ENCODE measurements at places on chromosomes 7 and 10.

DNA sequence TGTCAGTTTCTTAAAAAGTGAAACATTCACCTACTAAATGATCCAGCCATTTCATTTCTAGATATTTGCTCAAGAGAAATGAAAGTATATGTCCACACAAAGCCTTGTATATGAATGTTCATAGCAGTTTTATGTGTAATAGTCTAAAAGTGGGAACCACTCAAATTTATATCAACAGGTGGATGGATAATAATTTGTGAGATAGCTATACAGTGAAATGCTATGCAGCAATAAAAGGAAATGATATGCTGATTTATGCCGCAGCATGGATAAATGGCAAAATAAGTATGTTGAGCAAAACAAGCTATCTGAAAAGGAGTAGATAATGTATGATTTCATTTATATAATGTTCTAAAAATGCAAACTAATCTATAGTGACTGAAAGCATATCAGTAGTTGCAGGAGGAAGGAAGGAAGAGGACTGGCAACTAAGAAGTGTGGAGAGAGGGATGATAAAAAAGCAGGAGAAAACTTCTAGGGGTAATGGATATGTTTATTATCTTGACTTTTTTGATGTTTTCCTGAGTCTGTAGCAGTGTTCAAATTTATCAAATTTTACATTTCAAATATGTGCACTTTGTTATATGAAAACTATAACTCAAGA is 80.6 kb downstream of the ABCB5 start:
- no peak overlapping the region for H3K4me3 ChIP-seq
- no peaks in the 10 kb centered on the region for H3K36me3 ChIP-seq
- no peak for DNase-seq
- H3K4me1 ChIP-seq: no peaks in the 10 kb centered on the region

DNA sequence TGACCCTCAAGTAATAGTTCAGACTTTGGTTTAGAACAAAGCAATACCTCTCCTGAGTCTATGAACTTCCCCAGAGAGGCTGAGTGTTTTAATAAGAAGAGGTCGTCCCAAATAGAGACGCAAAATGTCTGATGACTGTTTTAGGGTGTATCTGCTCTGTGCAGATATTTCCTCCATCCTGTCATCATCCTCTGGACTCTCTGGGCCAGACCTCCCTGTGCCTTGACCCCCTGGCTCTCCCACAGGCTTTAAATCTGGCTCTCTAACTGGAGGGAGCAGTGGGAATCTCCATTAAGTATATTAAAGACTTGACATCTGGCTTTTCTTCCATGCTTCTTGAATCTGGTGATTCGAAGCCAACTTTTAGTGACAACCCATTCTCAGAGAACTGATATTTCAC is 633.3 kb downstream of the INHBA start:
- H3K27me3 ChIP-seq: no peaks in the 10 kb centered on the region
- no peak overlapping the region for H3K27ac ChIP-seq
- H3K36me3 ChIP-seq: no peaks in the 10 kb centered on the region
- H3K4me3 ChIP-seq: no peak overlapping the region

DNA sequence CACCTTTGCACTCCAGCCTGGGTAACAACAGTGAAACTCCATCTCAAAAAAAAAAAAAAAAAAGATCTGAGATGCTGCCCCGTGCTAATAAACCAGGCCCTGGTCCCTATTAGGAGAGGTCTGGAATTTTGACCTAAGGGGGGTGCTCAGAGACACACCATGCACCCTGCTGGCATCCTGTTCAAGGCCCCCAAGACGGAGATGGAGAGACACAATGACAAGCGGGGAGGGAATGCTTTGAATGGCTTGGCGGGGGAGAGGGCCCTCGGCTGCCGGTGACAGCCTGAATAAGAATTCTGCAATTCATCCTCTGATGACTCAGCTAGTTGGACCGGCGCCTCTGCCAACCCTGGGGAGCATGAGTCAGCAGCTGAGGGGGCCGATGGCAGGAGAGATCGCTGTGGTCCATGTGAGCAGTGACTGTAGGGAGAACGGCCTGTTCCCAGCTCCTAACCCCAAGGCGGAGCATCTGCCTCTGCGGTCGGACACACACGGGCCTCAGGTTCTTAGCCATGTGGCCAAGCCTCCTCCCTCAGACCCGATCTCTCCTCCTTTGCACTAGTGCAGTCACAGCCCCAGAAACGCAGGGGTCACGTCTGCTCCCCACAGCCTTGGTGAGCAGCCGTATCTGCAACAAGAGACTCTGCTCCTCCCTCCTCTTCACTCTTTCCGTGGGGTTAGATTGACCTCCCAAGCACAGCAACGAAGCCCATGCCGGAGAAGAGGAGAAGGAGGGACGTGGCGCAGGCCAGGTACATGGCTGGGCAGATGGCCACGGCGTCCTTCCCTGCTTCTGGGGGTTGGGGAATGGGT is 14.9 kb downstream of the TRIM56 start:
- H3K4me1 ChIP-seq: no peaks in the 10 kb centered on the region
- H3K4me3 ChIP-seq: no peak overlapping the region
- no peak for DNase-seq
- no peak overlapping the region for H3K27ac ChIP-seq
- H3K36me3 ChIP-seq: no peaks in the 10 kb centered on the region
- H3K27me3 ChIP-seq: no peaks in the 10 kb centered on the region

GRCh38 chr7:3757059-3757458 is 456.0 kb downstream of the SDK1 start:
- DNase-seq: no peak
- no peak overlapping the region for H3K27ac ChIP-seq
- H3K36me3 ChIP-seq: no peaks in the 10 kb centered on the region
- no peaks in the 10 kb centered on the region for H3K27me3 ChIP-seq
- no peak overlapping the region for H3K4me3 ChIP-seq
- H3K4me1 ChIP-seq: no peaks in the 10 kb centered on the region

GRCh38 chr10:29377333-29377961 is 88.6 kb downstream of the LYZL1 start:
- H3K4me3 ChIP-seq: no peak overlapping the region
- H3K4me1 ChIP-seq: no peaks in the 10 kb centered on the region
- H3K36me3 ChIP-seq: no peaks in the 10 kb centered on the region

DNA sequence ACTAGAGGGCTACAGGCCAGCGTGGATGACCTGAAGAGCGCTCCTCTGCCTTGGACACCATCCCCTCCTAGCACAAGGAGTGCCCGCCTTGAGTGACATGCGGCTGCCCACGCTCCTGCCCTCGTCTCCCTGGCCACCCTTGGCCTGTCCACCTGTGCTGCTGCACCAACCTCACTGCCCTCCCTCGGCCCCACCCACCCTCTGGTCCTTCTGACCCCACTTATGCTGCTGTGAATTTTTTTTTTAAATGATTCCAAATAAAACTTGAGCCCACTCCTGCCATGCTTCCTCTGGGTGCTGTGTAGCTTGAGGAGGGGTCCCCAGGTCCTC is 4.5 kb downstream of the SNCG start:
- H3K36me3 ChIP-seq: no peaks in the 10 kb centered on the region
- no peak overlapping the region for H3K27ac ChIP-seq
- no peak for DNase-seq
- peaks cover 48% of the 10 kb centered on the region for H3K4me1 ChIP-seq
- H3K4me3 ChIP-seq: no peak overlapping the region

GRCh38 chr10:43390759-43391158 is 18.2 kb downstream of the HNRNPF start:
- H3K4me1 ChIP-seq: peaks cover 8% of the 10 kb centered on the region
- no peak overlapping the region for H3K27ac ChIP-seq
- peaks cover 52% of the 10 kb centered on the region for H3K36me3 ChIP-seq

DNA sequence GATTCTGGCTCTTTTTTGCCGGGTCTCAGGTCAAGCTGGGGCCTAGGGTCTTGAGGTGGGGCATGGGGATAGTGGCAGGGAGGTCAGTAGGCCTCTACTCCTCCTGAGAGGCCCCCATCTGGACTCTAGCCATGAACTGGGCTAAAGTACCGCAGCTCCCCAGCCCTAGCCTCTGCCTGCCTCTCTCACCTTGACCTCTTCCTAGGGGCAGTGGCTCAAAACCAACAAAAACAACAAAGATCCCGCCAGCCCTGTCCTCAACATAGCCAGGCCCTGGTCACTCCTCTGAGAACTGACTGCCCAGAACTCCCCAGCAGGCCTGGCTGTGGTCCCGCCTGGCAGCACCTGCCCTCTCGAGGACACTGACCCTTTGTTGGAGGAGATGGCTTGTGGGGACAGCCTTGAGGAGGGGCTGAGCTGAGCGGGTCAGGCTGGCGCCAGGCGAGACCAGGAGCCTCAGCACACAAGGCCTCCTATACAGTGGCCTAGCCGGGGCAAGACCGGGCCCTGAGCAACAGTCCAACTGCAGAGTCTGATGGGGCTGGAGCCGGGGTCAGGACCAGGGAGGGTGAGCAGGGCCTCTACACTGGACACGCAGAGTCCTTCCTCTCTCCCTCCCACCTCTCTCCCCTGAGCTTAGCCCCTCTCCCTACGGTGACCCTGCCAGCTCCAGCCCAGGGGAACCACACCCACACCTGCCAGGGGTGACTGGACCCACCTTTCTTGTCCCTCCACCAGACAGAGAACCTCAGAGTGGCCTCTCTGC is 11.6 kb upstream of the PPIF start:
- no peak overlapping the region for H3K27ac ChIP-seq
- H3K4me1 ChIP-seq: peaks cover 11% of the 10 kb centered on the region
- no peaks in the 10 kb centered on the region for H3K27me3 ChIP-seq
- H3K4me3 ChIP-seq: no peak overlapping the region
- DNase-seq: no peak

DNA sequence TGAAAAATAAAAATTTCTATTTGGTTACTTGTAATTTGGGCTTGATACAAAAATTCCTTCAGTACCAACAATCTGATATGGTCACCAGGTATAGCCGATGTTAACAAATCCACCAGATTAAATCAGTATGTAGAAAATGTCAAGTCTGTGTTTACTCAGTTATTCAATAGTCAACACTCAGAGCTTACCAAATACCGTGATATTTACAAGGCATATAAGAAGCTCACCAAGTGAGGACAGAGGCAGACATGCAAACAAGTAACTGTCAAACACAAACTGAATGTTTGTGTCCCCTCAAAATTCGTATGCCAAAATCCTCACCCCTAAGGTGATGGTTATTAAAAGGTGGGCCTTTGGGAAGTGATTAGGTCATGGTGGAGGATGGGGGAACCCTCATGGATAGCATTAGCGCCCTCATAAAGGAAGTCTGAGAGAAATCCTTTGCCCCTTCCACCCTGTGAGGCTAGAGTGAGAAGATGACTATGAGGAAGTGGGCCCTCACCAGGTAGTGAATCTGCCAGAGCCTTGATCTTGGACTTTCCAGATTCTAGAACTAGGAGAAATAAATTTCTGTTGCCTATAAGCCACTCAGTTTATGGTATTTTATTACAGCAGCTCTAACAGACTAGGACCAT is 63.1 kb downstream of the TES start:
- no peak overlapping the region for H3K4me3 ChIP-seq
- H3K4me1 ChIP-seq: no peaks in the 10 kb centered on the region
- H3K27ac ChIP-seq: no peak overlapping the region
- DNase-seq: no peak
- H3K27me3 ChIP-seq: no peaks in the 10 kb centered on the region

- H3K27me3 ChIP-seq: no peaks in the 10 kb centered on the region
- H3K4me1 ChIP-seq: no peaks in the 10 kb centered on the region
- no peak for DNase-seq
- H3K27ac ChIP-seq: no peak overlapping the region
These were observed 62.5 kb downstream of the ZNF37A start for GRCh38 chr10:38156416-38157269.
